ENCODE measurements at places on chromosomes 3 and 15.

DNA sequence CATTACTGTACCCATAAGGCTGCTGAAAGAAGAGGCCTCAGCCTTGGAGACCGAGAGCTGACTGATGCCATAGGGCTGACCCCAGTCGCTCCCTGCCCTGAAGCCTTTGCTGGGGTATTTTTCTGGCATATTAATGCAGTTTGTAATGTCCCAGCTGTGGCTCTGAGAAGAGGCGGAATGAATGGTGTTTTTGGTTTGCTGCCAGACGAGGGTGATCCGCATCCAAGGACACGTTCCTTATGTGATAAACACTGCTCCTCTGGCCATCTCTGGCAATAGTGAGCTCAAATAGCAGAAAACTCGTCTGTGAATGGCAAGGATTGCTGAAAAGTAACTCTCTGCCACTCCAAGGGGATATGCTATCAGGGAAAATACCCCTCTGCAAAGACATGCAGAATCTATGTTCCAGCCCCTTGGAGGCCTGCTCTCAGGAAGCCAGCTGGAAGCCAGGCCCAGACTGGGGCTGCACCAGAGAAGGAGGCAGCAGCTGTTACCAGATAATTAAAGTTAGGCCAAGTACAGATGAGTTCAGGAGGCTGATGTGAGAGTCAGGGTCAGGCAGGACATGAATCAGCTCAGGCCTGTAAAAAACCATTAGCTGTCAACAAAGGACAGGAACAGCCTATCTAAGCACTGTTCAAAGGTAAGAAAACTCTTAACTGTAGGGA lies 28.9 kb upstream of the KLHL6 start:
- peak; percentile 3 for DNase-seq

- DNase-seq: no peak
Measured at GRCh38 chr3:72614394-72615074, 233.7 kb downstream of the SHQ1 start.

- DNase-seq: no peak
Measured at GRCh38 chr3:51280176-51280575, 104.9 kb upstream of the MANF start.

GRCh38 chr3:172701751-172702150 lies 9.1 kb downstream of the NCEH1 start:
- DNase-seq: no peak

- no peak for DNase-seq
Measured at GRCh38 chr15:86743283-86743903, 663.7 kb downstream of the AGBL1 start.

GRCh38 chr3:105322570-105323273 lies 44.0 kb upstream of the ALCAM start:
- DNase-seq: no peak

GRCh38 chr15:40769274-40770146 lies at the start of gene C15orf62:
Gene C15orf62 (plus strand): TSS chr15:40769980. CDS start chr15:40770496, 516 bp downstream.
- peak; percentile 62 for DNase-seq

DNA sequence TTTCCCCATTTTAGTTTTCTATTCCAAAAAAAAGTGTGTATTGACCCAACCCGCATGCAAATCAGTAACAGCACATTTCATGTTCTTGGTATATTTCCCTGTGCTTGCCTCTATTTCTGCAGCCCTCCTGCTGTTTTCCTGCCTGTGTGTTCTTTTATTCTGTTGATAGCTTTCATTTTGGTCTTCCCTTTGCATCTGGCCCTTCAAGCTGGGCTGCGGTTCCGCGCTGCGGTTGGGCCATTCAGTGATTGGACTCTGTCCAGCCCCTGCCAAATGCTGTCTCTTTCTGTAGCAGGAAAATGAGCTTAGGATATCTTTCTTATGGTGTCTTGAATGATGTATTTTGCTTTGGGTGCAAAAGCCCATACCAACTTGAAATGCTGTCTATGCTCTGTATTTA lies 49.9 kb downstream of the ZNF621 start:
- peak; percentile 89 for DNase-seq

DNA sequence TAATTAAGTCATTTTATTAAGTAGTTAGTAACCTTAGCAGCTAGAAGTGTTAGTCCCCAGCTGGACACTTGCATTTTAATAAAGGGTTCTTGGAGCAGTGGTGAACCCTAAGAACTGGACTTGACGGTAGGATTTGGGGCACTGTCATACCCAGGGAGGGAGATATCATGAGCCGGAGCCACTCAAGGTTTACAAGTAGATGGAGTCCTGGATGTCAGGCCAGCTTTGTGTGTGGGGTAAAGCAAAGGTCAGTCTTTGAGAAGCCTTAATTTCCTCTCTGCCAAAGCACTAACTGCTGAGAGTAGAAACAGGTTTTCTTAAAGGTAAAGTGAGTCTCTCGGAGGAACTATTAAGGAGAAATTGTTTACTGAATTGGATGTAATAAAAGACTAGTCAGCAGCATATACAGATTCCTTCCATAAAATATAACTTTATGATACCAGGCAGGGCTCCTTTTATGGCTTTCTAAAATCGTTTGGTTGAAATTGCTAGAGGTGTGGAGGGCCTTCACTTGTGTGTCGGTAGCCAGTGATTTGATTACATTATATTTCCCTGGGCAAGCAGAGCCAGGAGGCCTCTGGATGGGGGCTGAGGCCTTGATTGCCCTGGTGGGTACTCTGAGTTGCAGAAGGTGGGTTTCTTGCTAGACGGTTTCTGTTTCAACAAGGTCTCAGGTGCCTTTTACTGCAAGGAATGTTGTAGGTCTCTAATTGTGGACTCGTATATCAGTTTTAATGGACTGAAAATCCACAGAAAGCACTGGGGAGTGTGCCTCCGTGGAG lies 23.1 kb downstream of the SQOR start:
- no peak for DNase-seq

- peak; percentile 17 for DNase-seq
Measured at GRCh38 chr3:34837848-34838741, 801.2 kb upstream of the ARPP21 start.

DNA sequence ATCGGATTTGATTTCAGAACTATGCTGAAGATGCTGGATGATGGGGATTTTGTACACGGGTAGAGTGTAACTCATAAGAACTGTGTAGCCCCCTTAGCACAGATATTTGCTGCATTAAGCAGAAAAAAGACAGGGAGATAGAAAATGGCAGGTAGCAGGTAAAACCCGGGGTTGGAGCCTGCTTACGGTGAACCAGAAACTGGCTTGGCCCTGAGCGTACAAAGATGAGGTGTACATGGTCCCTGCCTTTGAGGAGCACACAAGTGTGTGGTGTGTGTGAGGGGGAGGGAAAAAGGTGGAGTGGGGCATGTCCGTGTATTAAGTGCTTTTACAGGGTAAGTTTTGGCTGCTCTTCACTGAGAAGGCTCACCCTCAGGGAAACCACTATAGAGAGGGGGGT lies 3.5 kb downstream of the LPP start:
- DNase-seq: no peak

GRCh38 chr15:33448961-33449606 lies 138.3 kb downstream of the RYR3 start:
- no peak for DNase-seq

GRCh38 chr15:101042320-101042719 lies 123.2 kb downstream of the LRRK1 start:
- DNase-seq: no peak

DNA sequence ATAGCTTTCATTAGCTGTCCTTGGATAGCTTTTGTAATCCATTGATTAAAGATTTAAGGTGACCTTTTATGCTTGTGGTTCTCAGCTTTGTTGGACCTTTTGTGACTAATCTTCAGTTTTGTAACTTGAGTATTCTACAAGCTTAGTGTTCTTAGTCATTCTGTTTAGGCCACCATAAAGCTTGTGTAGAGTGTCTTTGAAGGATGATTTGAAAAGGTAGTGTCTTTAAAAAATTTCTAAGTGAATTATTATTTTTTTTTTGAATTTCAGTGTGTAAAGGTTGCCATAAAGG lies 7.5 kb downstream of the MORF4L1 start:
- DNase-seq: peak; percentile 44

- DNase-seq: no peak
Measured at GRCh38 chr15:98937413-98938104, 70.0 kb downstream of the PGPEP1L start.

GRCh38 chr3:62374341-62375218 lies 1.2 kb upstream of the FEZF2 start:
- peak; percentile 33 for DNase-seq

GRCh38 chr3:9496893-9497292 lies 56.7 kb downstream of the LHFPL4 start:
- no peak for DNase-seq

- no peak for DNase-seq
Measured at GRCh38 chr3:144294659-144295538, 323.3 kb downstream of the DIPK2A start.

GRCh38 chr15:92117261-92117731 lies 263.8 kb downstream of the SLCO3A1 start:
- DNase-seq: no peak

DNA sequence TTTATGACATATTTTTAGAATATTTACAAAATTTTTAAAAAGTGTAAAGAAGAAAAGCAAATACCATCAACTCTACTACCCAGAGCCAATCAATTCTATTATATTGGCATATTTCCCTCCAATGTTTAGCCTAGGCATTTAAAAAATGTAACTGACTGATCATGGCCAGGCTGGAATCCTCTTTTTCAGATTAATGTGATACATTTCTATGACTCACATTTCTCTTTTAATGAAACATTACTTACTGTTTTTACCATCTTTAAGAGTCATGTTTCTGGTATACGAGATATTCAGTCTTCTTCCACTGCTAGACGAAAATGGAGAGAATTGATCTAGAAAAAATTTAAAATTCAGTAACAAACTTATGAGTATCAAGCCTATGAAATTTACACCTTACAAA lies 53.4 kb upstream of the DCUN1D1 start:
- DNase-seq: peak; percentile 14

- no peak for DNase-seq
Measured at GRCh38 chr3:105672996-105673395, 195.8 kb downstream of the CBLB start.

GRCh38 chr3:164113371-164114332 lies 964.6 kb downstream of the SI start:
- no peak for DNase-seq

GRCh38 chr3:23583980-23584740 lies 221.6 kb upstream of the UBE2E1 start:
- no peak for DNase-seq

DNA sequence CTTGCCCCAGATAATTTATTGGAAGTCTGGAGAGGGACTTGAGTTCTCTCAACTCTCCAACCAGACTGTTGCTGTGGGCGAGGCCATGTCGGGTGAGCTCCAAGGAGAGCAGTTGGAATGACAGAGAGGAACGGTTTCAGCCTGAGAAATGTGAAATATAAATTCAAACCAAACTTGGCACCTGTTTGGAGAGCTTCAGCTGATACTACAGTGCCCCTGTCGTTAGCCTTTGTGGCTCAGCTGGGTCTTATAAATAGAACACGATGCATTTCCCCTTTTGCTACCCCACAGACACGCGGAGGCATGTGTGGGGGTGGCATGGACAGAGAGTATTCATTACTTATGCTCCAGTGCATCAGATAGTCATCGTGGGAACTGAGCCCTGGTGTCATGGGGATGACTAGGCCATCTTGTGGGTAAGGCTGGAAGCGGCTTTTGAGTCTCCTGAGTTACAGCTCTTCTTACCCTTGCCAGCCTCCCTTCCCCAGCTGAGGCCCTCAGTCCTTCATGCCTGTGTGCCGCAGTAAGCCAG lies 15.6 kb downstream of the SMAD3 start:
- DNase-seq: peak; percentile 83

DNA sequence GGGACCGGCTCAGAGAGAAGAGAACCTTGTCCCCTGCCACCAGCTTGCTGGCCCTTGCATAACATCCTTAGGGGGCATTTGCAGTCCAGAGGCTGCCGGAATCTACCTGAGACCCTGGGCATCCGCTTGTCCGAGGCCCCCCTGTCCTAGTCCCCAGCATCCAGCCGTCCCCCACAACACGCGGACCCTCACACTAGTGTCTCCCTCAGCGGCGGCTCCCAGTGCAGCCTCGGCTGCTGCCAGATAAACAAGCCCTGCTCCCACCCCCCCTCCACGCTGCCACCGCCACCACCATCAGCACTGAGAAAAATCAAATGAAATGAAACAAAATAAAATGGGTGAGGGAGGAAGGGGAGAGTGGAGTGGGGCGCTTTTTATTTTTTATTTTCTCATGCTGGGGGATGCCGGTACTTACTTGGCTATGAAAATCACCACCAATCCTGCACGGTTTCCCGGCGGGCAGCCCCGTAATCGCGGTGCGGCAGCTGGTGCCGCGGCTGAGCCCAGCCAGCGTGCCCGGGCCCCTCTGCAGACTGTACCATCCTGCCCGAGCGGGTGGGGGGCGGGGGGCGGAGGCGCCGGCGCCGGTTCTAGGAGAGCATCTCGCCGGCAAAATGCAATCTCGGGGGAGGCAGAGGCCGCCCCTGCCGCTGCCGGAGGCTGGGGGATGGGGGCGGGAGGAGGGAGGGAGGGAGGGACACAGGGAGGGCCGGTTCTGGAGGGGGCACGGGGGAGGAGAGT lies at the start of gene ATP2B2:
Gene ATP2B2, minus strand, starts transcription at position 537 of the 741 bp plus-strand sequence. CDS start 56,043 bp downstream, outside the sequence.
- DNase-seq: peak; percentile 1

DNA sequence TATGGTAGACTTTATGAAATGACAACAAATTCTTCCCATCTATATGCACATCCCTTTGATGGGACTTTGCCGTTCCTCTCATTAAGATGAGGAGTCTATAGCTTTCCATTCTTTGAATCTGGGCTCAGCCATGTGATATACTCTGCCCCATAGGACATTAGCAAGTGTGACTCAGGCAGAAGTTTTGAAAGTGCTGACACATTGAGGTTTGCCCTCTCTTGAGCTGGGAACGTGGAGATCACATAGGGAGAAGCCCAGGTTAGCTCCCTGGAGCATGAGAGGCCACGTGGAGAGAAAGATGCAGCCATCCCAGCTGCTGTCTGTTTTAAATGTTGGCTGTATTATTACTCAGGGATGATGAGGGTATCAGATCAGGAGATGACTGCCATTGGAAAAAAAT lies 67.7 kb upstream of the OXTR start:
- DNase-seq: peak; percentile 72

DNA sequence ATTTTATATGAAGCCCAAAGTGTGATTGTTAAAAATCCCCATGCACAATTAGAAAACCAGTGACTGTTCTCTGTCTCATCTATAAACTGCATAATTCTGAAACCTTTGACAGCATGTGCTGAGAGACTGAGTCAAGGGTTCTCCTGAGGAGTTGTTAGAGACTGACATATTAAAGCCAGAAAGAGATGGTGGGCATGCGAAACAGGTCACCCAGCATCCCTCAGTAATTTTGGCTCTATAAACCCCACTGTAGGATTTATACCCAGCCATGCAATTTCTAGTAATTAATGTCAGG lies 3.6 kb downstream of the VGLL3 start:
- no peak for DNase-seq

DNA sequence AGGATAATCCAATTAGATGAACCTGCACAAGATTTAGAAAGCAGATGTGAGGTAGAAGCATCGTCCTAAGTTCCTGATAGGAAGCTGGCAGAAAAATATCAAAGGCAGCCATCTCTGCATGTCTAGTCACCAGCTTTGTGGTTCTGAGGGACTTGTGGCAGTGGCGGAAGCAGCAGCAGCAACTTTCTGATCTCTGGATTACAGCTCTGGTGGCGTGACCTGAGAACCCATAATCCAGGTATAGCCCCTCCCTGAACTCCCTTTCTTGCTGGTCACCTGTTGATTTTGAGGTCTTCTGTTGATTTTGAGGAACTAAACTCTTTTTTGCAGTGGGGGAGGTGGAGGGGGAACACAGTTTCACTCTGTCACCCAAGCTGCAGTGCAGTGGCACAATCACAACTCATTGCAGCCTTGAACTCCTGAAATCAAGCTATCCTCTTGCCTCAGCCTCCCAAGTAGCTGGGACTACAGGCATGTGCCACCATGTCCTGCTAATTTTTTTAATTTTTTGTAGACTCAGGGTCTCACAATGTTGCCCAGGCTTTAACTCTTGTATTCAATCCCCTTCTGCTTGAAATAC lies 7.9 kb downstream of the FSIP1 start:
- no peak for DNase-seq

GRCh38 chr3:177618873-177619733 lies 421.8 kb upstream of the TBL1XR1 start:
- DNase-seq: peak; percentile 92

Measured in astrocyte of the spinal cord (primary cell).